ENCODE measurements at places on chromosomes 2 and 18. TPM values are rescaled to one million over a fixed set of nuclear protein-coding genes. Genes with fewer than 3 reads are reported as not detected.
A peak's percentile ranks its signal among the peaks of the same experiment; 100 is the strongest.

GRCh38 chr18:55262021-55262560 is 302.8 kb upstream of the CCDC68 start:
- H3K27ac ChIP-seq: no peak overlapping the region
- DNase-seq: no peak
- peaks cover 26% of the 10 kb centered on the region for H3K36me3 ChIP-seq
- no peak overlapping the region for H3K4me3 ChIP-seq
- no peaks in the 10 kb centered on the region for H3K27me3 ChIP-seq

DNA sequence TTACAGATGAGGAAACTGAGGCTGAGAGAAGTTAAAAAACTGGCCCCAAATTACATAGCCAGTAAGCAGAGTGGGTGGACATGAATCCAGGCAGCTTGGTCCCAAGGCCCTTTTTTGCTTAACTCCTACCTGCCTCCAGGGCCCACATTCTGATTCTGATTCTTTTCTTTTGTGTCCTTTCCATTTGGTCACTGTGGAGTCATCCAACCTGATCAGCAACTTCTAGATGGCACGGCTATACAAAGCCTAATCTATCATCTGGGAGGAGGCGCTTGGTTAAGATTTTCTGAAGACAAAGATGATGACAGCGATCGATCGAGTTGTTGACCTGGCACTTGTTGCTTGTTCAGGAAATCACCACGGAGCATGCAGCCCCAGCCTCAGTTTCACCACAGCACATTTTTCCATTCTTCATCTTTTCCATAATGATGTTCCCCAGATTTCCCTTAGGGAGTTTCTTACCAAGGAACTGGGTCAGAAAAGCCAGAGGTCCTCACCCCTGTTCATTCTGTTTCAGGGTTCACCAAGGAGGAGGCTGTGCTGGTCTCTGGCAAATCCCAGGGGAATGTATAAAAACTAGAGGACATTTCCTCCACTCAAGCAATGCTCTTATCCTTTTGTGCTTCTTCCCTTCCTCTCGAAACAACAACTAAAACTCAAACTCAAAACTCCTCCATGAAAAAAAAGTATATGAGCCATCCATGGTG is 6.9 kb upstream of the IGFBP2 start:
- no peak overlapping the region for H3K27ac ChIP-seq
- H3K36me3 ChIP-seq: no peaks in the 10 kb centered on the region
- H3K4me1 ChIP-seq: peaks cover 3% of the 10 kb centered on the region
- no peak overlapping the region for H3K4me3 ChIP-seq
- no peak for DNase-seq

C2orf15 gene
- total RNA-seq: 0.23 TPM

DNA sequence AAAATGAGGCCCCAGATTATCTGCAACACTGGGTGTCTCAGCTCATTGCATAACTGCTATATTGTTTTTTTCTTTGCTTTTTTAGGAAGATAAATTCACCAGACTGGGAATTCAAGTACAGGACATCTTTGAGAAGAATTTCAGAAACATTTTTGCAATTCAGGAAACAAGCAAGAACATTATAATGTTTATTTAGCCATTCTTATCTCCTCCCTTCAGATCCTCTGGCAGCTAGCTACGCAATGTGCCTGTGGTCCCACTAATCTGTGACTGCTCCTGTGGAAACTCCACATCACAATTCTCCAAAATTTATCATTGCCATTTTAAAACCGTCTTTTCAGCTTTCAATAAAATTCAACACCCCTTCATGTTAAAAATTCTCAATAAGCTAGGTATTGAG is 126.8 kb downstream of the SP100 start:
- DNase-seq: no peak
- no peak overlapping the region for H3K4me3 ChIP-seq
- H3K27me3 ChIP-seq: peaks cover 9% of the 10 kb centered on the region
- no peak overlapping the region for H3K27ac ChIP-seq
- H3K36me3 ChIP-seq: no peaks in the 10 kb centered on the region

GRCh38 chr2:100000915-100001707 is 141.3 kb downstream of the AFF3 start:
- H3K4me3 ChIP-seq: no peak overlapping the region
- peaks cover 5% of the 10 kb centered on the region for H3K36me3 ChIP-seq
- peaks cover 13% of the 10 kb centered on the region for H3K27me3 ChIP-seq
- DNase-seq: no peak
- H3K27ac ChIP-seq: no peak overlapping the region

GRCh38 chr2:231250698-231251097 is 52.3 kb downstream of the ARMC9 start:
- H3K4me3 ChIP-seq: no peak overlapping the region
- no peaks in the 10 kb centered on the region for H3K4me1 ChIP-seq
- no peak overlapping the region for H3K27ac ChIP-seq
- H3K36me3 ChIP-seq: peaks cover 14% of the 10 kb centered on the region
- no peaks in the 10 kb centered on the region for H3K27me3 ChIP-seq

GCC2 gene
- total RNA-seq: 24.6 TPM

C1QL2 gene
- total RNA-seq: not detected

GRCh38 chr2:227805578-227805977 is 8.1 kb upstream of the CCL20 start:
- no peaks in the 10 kb centered on the region for H3K4me1 ChIP-seq
- H3K4me3 ChIP-seq: no peak overlapping the region
- H3K27ac ChIP-seq: no peak overlapping the region
- no peaks in the 10 kb centered on the region for H3K27me3 ChIP-seq
- DNase-seq: no peak
- no peaks in the 10 kb centered on the region for H3K36me3 ChIP-seq

DNA sequence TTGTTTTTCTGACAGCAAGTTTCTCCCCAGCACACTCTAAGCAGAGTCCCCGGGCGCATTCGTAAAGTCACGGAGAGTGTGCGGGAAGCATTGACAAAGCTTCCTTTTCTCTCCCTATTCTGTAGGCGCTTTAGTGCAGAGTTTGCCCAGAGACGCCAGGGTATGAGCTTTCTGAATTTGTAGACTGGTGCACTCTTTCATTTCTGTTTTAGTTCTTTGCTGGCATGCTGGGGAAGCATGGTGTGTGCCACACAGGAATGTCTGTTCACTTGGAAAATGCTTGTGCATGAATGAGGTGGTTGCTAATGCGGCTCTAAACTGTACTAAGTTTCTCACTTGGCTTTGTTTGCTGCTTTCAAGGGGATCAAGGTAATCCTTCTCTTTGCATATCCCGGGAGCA is 102.6 kb downstream of the RTN4 start:
- peaks cover 2% of the 10 kb centered on the region for H3K36me3 ChIP-seq
- H3K4me3 ChIP-seq: peak overlapping the region; percentile 67
- H3K27me3 ChIP-seq: no peaks in the 10 kb centered on the region
- DNase-seq: no peak

ADD2 gene
- 31.8 TPM for total RNA-seq

FSHR gene
- total RNA-seq: not detected

REG1B gene
- total RNA-seq: not detected

GRCh38 chr2:241019441-241020139 is 21.2 kb downstream of the SNED1 start:
- H3K27ac ChIP-seq: no peak overlapping the region
- H3K27me3 ChIP-seq: peaks cover 2% of the 10 kb centered on the region
- H3K36me3 ChIP-seq: no peaks in the 10 kb centered on the region
- H3K4me1 ChIP-seq: no peaks in the 10 kb centered on the region
- DNase-seq: no peak

DOK6 gene
- 4.0 TPM for total RNA-seq

CWC22 gene
- total RNA-seq: 27.6 TPM

UGT1A5 gene
- total RNA-seq: not detected

DNA sequence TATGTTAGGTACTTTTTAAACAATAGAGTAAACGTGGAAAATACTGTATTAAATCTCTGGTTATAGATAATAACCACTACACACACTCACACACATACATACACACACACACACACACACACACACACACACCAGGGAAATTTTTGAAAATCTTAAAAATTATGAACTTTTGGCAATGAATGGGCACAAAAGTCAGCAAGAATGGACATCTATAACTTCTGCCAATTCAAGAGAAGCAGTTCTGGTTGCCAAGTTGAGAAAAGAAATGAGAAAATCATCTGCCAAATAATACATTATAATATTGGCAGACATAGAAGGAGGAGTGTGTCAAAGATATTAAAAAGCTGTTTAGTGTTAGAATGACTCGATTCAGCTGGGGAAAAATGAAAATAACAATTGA is 42.9 kb upstream of the TMEM178A start:
- H3K27me3 ChIP-seq: no peaks in the 10 kb centered on the region
- H3K4me1 ChIP-seq: peaks cover 17% of the 10 kb centered on the region
- DNase-seq: no peak
- no peak overlapping the region for H3K4me3 ChIP-seq
- H3K36me3 ChIP-seq: peaks cover 4% of the 10 kb centered on the region

- no peak overlapping the region for H3K4me3 ChIP-seq
- H3K36me3 ChIP-seq: peaks cover 3% of the 10 kb centered on the region
- H3K4me1 ChIP-seq: no peaks in the 10 kb centered on the region
- H3K27ac ChIP-seq: no peak overlapping the region
- DNase-seq: no peak
- H3K27me3 ChIP-seq: peaks cover 10% of the 10 kb centered on the region
Measured at GRCh38 chr18:22683196-22683676, 249.9 kb upstream of the RBBP8 start.

ANXA4 gene
- 6.6 TPM for total RNA-seq

REEP1 gene
- 12.3 TPM for total RNA-seq

DNA sequence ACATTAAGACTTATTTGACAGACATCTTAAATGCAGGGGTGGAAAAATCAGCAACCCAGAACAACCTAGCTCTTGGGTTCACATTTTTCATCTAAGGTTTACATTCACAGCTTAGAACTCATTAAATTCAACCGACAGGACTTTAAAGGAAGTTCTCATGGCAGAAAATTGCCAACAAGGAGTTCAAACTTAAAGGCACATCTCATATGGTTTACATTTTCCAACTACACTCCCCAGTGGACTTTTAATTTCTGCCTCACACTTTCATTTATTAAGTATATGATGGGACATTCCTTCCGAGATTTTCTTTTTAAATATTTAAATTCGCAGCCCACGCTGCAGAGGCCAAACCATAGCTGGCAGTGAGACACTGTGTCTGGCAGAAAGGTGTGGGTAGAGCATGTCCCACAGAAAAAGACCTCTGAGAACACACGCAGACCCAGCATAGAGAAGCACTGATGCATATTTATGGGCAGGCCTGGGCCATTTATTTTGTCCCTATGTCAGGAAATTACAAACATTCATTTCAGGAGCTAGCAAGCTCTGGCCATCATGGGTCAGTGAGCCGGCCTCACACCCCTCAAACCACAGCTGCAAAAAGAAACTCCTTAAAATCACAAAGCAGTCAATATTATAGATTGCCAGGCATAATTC is 46.3 kb downstream of the STK39 start:
- H3K36me3 ChIP-seq: peaks cover 23% of the 10 kb centered on the region
- no peak for DNase-seq
- peak overlapping the region; percentile 83 for H3K27ac ChIP-seq
- H3K4me1 ChIP-seq: peaks cover 30% of the 10 kb centered on the region

EVA1A gene
- total RNA-seq: 3.8 TPM

- H3K4me1 ChIP-seq: peaks cover 24% of the 10 kb centered on the region
- H3K27ac ChIP-seq: no peak overlapping the region
- no peaks in the 10 kb centered on the region for H3K36me3 ChIP-seq
- no peak for DNase-seq
- H3K4me3 ChIP-seq: no peak overlapping the region
Measured at GRCh38 chr18:48961547-48961946, 10.8 kb upstream of the SMAD7 start.

TNFAIP6 gene
- total RNA-seq: 0.75 TPM

GRCh38 chr2:158381978-158382377 is 74.6 kb downstream of the CCDC148 start:
- H3K36me3 ChIP-seq: no peaks in the 10 kb centered on the region
- H3K4me3 ChIP-seq: no peak overlapping the region
- no peak overlapping the region for H3K27ac ChIP-seq
- no peaks in the 10 kb centered on the region for H3K27me3 ChIP-seq
- no peak for DNase-seq
- H3K4me1 ChIP-seq: no peaks in the 10 kb centered on the region

- no peaks in the 10 kb centered on the region for H3K27me3 ChIP-seq
- H3K4me1 ChIP-seq: peaks cover 40% of the 10 kb centered on the region
- peak overlapping the region; percentile 43 for H3K27ac ChIP-seq
- H3K36me3 ChIP-seq: no peaks in the 10 kb centered on the region
- DNase-seq: no peak
- no peak overlapping the region for H3K4me3 ChIP-seq
Measured at GRCh38 chr18:36711813-36712444, 116.9 kb downstream of the TPGS2 start.

DNA sequence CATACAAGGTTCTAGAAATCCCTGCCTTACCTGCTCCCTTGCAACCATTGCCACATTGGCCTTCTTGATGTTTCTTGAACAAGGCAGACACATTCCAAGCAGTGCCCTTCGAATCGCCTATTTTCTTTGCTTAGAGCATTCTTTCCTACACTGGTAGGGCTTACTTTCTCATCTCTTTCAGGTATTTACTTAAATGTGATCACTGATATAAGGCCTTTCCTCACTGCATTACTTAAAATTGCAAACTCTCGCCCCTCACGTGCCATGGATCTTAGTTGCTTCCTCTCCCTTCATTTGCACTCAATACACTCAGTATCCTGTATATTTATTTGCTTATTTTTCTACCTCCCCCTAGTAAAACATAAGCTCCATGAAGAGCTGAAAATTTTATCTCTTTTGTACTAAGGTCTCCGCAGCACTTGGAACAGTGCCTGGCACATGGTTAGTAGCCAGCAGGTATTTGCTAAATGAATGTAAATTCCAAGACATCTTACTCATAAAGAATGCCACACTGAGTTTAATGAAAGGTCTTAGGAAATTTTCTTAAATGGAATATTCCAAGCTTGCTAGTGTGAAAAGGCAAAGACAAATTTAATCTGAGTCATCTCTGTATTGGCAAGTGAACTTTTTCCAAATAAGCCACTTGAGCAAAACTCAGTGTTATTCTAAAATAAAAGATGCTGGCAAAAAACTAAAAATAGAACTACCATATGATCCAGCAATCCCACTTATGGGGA is 42.4 kb upstream of the FIGN start:
- no peaks in the 10 kb centered on the region for H3K4me1 ChIP-seq
- no peak for DNase-seq
- no peaks in the 10 kb centered on the region for H3K27me3 ChIP-seq
- no peak overlapping the region for H3K4me3 ChIP-seq
- H3K27ac ChIP-seq: no peak overlapping the region

KCNE4 gene
- total RNA-seq: not detected

GRCh38 chr2:201197781-201198180 is 14.8 kb downstream of the CASP10 start:
- no peaks in the 10 kb centered on the region for H3K36me3 ChIP-seq
- no peak overlapping the region for H3K27ac ChIP-seq
- H3K4me1 ChIP-seq: no peaks in the 10 kb centered on the region
- no peak overlapping the region for H3K4me3 ChIP-seq
- peaks cover 4% of the 10 kb centered on the region for H3K27me3 ChIP-seq

GRCh38 chr2:72103690-72104089 is 44.0 kb downstream of the CYP26B1 start:
- peaks cover under 1% of the 10 kb centered on the region for H3K4me1 ChIP-seq
- H3K4me3 ChIP-seq: no peak overlapping the region
- H3K36me3 ChIP-seq: no peaks in the 10 kb centered on the region
- no peak for DNase-seq
- H3K27me3 ChIP-seq: peaks cover 19% of the 10 kb centered on the region
